HTR-8/SVneo (cell line): ENCODE measurements at places on chromosomes 12 and 14.

DNA sequence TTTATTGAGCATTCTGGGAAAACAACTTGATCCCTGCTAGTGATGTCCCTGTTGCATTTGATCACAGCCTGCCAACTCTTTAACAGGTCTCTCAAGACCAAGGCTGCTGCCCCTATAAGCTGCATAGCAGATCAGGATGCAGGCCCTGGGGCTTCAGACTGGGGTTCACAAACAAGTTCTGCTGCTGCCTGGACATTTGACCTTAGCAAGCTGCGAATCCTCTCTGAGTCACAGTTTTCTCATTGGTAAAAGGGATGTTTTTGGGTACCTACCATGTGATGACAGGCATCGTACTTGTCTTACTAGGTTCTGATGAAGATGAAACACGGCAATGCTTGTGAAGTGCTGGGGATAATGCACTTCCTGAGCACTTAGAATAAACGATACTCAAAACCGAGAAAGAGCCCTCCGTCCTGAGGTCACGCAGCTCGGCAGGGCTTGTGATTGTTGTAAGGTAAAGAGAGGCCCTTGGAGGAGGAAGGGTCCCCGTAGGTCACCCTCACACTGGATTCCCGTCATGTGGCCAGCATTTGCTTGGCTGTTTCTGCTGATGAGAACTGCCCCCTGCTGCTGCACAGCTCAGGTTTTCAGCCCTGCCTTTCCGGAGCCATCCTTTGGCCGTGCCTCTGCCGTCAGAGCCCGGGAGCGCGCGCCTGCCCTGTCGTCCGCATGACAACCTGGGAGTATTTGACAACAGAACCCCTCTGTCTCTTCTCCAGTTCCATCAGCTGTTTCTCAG lies 39.1 kb downstream of the TSPAN9 start:
- DNase-seq = no peak

- DNase-seq = no peak
These were observed 459.0 kb downstream of the BCAT1 start for GRCh38 chr12:24489939-24490338.

DNA sequence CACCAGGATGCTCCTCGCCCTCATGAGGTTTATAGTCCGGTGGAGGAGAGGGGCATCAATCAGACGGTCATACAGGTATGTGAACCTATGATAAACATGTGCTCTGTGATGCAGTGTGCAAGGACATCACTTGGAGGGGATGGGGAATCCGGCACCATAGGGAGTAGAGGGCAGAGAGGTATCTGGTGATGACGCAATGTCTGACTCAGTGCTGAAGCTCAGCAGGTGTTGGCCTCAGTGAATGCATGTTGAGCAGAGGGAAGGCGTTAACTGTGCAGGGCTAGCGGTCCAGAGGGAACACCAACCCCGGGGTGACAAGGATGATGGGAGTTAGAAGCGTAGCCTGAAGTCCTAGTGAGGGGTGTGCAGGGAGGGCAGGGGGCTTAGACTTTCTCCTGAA lies 200.9 kb downstream of the TMEM132C start:
- DNase-seq = no peak

DNA sequence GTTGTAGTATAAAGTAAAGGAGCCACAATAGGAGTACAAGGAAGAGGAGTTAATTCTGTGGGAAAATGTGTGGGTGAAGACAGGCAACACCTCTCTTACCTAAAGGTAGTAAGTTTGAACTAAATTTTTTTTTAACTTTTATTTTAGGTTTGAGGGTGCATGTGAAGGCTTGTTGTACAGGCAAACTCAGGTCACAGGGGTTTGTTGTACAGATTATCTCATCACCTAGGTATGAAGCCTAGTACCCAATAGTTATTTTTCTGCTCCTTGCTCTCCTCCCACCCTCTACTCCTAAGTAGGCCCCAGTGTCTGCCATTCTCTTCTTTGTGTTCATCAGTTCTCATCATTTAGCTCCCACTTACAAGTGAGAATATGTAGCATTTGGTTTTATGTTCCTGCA lies 70.5 kb downstream of the DNAI7 start:
- no peak for DNase-seq

DNA sequence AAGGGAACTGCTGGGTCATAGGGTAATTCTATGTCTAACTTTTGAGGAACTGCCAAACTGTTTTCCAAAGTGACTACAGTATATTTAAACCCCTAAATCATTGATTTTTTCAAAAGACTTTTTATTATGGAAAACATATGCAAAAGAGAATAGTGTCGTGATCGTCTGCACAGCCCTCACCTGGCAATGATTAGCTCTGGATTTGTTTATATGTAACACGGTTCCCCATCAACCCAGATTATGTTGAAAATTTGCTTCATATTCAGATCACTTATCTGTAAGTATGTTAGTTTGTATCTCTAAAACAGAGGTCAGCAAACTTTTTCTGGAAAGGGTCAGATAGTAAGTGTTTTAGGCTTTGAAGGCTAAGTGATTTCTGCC lies 52.7 kb downstream of the CCDC92 start:
- DNase-seq = no peak

- no peak for DNase-seq
These were observed 31.4 kb downstream of the DCP1B start for GRCh38 chr12:1972856-1973317.

- DNase-seq = peak; percentile 63
These were observed 136.7 kb downstream of the ZNF664 start for GRCh38 chr12:124109760-124110159.

GRCh38 chr14:72742118-72742837 lies 151.6 kb downstream of the DPF3 start:
- no peak for DNase-seq

- no peak for DNase-seq
These were observed 6.5 kb downstream of the EPS8 start for GRCh38 chr12:15782667-15783066.

DNA sequence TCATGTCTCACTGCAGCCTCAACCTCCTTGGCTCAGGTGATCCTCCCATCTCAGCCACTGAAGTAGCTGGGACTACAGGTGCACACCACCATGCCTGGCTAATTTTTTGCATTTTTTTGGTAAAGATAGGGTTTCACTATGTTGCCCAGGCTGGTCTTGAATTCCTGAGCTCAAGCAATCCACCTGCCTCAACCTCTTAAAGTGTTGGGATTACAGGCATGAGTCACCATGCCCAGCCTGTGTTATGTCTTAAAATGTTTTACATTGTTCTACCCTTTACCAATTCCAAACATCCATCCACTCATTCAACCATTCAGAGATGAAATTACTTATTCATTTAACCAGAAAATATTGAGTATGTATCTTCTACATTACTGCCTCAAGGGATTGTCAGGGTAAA lies 111.6 kb upstream of the BTG1 start:
- DNase-seq = no peak
